Stimulated activated CD4-positive, alpha-beta T cell treated with anti-CD3 and anti-CD28 coated beads, Interleukin-4, amount 100 ng/mL, for 1 hour (primary cell): ENCODE measurements at places on chromosomes 6 and 20.
A peak's percentile ranks its signal among the peaks of the same experiment; 100 is the strongest.

DNA sequence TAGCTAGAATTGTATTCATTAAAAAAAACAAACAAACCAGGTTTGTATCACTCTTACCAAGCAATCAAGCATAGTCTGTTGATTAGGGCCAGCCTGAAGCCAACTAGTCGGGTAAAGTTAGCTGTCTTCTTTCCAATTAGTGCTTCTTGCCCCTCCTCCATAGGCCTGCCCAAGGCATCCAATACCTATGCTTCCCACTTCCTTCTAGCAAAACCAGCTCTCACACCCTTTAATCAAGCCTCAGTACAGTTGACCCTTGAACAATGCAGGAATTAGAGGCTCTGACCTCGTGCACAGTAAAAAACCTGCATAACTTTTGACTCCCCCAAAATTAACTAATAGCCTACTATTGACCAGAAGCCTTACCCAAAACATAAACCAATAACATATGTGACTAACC, 119.1 kb upstream of the DTNBP1 start:
- no peak for DNase-seq

- DNase-seq, result no peak
Measured at GRCh38 chr6:109579361-109579760, 96.3 kb upstream of the ZBTB24 start.

DNA sequence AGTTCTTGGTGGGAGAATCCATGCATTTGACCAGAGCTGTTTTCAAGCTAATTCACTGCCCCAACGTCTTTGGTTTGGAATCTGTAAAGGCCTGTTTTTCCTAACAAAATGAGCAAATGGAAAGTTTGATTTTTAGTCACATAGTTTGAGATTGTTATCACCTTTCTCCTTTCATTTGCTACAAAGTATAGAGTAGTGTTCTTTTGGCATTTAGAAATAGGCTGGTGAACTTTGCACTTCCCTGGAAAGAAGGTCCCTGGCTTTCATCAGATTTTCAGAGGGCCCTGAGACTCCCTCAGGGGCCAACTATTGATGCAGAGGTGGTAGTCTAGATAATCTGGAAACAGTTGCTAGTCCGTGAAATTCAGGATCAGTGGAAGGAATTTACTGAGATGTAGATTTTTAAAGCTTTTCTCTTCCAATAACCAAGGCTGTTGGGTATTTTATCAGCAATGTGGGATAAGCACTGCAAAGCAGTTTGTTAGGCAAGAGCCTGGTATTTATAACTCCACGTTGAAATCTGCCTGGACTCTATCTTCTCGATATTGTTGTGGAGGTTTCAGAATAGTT, 1.7 kb downstream of the ARFGEF2 start:
- no peak for DNase-seq

DNA sequence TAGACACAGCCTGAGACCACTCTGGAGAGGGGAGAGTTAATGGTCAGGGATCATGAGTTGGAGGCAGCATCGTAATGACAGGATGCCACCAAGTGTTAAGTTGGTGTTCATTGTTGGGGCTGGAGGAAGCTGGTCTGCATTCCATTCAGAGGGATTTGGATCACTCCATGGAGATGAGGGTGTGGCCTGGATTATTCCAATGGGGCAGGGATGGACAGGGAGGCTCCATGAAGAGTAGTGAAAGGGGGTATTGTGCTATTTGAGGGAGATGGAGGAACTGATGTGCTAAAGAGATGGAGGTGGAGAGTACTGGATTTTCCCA, 1.1 kb downstream of the SAPCD1 start:
- no peak for DNase-seq

DNA sequence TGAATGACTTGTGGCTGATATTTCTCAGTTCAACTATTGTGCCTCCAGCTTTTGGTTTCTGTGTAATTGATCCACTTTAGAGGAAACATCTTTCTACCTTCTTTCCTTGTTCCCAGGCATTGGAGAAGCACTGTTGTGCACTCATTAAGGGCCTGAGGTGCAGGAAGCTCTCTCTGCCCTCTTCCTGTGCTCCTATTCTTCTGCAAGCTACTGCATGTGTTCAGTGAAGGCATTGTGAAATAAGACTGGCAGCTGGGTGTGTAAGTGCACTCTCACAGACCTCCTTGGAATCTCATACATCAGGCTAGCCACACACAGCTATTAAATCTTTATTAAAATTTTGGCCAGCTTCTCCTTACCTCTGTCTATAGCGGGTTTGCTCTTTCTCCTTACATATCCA, 177.8 kb downstream of the OGFRL1 start:
- no peak for DNase-seq

DNA sequence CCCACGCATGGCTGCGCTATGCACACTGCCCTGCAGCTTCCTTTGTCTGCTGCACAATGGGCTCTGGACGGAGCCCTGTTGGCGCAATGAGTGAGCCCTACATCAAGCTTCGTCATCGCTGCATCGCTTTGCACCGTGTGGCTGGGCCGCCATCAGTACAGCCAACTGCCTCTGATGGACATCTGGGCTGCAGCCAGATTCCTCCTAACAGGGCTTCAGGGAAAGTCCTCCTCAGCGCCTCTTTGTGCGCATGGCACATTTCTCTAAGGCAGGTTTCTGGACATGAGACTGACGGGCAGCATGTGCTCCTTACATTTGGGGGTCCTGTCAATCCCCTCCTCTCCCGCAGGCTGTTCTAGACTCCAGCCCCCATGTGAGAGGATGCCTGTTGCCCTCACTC, 29.7 kb upstream of the ANGPT4 start:
- no peak for DNase-seq

- DNase-seq, result no peak
Measured at GRCh38 chr6:163187606-163188005, 226.9 kb upstream of the QKI start.

GRCh38 chr6:32415521-32416019, 8.6 kb upstream of the BTNL2 start:
- peak; percentile 78 for DNase-seq

DNA sequence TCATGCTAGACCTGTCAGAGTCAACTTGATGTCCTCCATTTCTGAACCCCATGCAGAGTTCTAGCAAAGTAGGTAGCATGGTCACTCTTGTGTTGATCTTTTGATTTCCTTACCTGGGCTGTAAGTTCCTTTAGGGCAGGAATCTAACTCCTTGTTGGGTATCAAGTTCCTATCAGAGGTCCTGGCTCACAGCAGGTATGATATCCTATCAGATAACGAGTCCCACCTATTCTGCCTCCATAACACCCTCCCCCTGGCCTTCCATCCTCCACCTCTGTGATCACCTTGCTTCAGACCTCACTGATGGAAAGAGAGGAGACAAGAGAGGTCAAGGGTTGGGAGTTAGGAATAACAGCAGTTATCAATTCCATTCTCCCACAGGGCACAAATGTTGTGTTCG, 76.1 kb downstream of the CDC40 start:
- no peak for DNase-seq

DNA sequence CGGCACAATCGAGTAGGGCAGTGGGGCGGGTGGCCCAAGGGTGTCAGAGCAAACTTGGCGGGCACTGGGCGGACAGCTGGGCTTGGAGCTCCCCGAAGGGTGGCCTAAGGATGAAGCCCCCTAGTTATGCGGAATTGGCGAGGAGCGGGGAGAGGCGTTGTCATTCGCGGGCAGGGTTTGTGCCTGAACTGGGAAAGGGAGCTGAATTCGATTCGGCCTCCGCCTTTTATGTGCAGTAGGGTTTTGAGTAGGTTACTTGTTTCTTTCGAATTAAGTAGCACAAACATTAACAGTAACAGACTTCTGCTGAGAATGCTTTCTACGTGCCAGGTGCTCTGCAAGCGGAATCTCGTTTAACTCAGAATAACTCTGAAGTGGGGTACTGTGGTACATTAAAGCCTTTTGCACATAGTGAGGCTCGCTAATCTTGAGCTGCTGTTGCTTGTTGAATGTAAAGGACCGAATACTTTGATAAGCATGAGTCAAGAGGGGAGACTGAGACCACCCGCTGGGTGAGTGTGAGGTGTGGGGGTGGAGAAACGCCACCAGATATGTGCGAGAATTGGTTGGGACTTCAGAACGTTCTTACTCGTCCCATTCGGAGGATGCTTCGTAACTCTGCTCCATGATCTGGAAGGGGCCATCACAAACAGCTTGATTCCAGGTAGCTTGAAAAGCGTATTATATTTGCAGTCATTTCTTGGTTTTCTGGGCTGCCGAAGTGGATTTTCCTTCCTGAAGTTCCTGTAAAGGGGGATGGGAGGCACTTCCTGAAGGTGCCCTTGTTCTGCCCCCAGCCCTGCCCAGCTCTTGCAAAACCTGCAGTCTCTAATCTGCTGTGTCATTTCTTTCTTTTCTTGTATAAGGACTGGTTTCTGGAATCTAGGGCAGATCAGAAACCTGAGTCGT, 833 bp downstream of the RAB5IF start:
- peak; percentile 19 for DNase-seq

DNA sequence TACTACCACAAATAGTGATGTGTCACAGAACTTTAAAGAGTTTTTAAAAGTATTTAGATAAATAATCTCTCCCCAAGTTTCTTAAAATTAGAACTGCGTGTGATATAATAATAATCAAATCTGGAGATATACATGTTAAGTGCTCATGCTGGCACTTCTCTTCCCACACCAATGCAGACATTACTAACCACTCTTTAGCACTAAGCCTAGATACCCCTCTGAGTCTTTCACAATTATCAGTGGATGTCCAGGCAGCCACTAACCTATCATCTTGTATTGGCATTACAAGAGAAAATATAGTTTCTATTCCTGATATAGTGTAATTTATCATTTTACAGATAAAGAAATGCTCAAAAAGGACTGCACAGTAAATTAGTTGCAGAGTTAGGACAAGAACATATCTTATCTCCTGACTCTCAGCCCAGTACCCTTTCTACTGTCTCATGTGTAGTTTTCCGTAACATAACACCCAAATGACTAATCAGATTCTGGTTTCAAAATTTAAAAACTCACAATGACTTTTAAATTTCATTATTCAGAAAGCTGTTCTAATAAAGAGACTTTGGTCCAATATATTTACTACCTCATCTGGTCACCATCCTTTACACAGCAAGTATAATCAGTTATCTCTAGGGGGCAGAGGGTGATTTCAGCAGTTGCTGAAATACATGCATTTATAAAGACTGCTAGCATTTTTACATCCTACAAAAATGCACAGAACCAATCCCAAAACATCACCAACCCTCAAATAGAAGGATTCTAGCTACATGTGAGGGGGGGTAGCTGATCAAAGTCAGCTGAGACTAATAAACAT, 215.5 kb upstream of the MCHR2 start:
- no peak for DNase-seq

DNA sequence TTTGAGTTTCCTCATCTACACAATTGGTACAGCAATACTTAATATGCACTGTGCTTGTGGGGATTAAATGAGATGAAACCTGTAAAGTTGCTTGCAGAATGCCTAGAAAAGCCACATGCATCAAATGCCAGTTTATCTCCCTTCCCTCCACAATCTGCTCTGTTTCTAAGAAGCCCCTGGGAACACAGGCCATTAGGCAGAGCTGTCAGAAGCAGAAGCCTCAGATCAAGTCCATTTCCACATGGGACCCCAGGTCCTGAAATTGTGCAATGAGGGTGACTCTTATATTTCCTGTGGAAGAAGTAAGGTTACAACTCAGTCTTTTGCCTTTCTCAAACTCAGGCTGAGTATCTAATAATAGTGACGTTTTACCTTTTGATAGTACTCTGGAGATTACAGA, 737.4 kb downstream of the KIF16B start:
- no peak for DNase-seq

- no peak for DNase-seq
Measured at GRCh38 chr20:48820649-48820973, 7.2 kb downstream of the PREX1 start.

DNA sequence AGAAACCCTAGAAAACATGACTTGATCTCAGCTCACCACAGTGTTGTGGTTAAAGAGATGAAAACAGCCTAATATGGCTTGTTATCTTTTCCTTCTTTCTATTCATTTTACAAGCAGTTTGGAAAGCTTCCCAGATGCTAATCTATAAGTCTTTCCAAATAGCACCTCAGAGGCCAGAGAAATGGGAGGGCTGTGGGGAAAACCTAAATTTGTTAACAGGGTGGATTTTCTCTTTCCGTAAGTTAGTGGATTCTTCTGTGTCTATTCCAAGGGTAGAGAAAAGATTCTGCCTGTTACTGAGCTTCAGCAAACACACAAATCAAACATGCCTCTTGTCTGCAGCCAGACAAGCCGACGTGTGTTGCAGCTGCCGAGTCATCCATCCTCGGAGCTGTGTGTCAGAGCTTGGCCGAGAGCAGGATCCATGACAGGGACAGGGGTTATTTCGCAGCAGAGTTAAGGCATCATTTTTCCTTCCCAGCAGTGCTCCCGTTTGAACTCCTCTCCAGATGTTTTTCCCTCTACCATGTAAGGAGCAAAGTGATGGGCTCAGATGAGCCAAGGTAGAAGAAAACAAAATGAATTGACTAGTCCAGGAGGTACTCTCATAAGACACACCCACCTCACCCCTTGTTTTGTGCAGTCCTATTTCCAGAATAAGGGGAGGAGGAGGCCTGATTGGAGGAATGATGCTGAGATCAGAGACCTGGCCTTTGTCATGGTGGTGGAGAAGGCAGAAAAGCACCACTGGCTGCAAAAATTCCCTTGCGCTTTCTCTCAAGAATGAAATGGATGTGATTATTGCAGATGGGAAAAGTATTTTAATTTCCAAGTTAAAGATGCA, 560.0 kb downstream of the C6orf118 start:
- DNase-seq, result no peak

DNA sequence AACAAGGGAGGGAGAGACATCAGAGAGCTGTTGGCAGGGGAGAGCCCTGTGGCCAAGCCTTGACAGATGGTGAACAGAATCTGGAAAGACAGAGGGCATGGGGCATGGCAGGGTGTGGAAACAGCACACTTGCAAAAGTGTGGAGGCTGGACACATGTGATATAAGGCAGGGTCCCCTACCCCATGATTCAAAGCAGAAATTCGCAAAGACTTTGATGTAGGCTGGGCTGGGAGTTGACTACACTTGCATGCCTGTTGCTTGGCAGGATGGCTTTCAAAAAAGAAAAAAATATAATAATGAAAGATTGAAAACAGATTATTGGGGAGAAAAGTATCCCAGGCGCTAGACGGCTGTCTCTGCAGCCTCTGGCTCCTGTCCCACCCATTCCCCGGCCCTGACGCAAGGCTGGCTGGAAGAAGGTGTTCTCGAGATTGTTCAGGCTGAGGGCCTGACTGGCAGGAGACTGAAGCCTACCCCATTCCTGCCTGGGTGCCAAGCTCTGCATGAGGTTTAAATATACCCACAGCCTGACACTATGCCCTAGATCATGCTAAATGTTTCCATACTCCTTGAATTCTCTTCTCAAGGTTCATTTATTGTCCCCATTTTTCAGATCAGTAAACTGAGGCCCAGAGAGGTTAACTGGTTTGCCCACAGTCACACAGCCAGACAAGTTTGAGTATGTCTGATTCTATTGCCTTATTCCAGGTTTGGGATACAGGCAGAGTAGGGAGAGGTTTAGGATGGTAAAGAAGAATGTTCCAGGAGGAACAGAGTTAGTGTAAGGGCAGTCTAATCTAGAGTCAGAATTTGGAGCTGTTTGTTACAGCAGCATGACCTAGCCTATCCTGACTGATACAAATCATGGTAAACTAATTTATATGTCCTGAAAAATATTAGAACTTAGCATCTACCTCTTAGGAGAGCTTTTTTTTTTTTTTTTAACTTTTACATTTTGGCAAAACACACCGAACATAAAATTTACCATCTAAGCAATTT, 23.4 kb upstream of the CCN5 start:
- no peak for DNase-seq
